ENCODE measurements at places on chromosomes 4 and X. TPM values are rescaled to one million over a fixed set of nuclear protein-coding genes. Genes with fewer than 3 reads are reported as not detected.

- peak; percentile 23 for DNase-seq
Observed at GRCh38 chr4:127708985-127709384, 21.2 kb upstream of the SLC25A31 start.

Gene SYP
- 4.8 TPM for total RNA-seq

Gene TRIM60
- not detected for total RNA-seq

Gene INTU
- total RNA-seq = 16.8 TPM

DNA sequence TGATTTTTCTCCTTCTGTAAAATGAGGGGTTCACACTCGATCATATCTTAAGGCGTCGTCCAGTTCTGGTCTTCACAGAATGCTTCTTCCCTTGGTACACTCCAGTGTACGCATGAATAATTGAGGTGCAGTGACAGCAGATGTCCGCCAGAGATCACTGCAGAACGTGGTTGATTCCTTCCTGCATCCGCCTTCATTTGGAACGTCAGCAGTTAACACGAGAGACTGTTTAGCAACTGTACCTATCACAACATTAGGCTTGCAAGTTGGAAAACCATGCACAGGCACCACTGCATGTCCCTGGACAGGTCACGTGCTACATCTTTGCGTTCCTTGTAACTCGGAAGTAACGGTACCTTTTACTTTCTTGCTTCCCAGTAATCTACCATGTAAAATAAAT is 66.0 kb upstream of the GEMIN8 start:
- no peak for DNase-seq

Gene DACH2
- total RNA-seq = not detected

- no peak for DNase-seq
Observed at GRCh38 chr4:124768596-124769365, 56.2 kb upstream of the ANKRD50 start.

DNA sequence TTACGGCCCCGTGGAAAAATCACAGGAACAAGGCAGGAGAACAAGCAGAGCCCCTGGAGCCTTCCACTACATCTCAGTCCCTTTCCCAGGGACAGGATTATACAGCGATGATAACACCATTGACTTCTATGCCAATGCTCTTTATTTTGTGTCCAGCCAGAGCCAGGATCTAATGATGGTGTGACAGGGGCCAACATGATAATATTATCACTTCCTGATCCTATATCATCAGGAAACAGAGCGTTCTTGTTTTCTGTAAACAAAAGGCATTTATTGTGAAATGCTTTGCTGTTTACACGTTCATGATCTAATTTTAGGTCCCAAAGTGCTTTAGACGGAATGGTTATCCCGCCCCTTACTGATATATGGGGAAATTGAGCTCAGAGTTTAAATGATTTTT is 12.8 kb downstream of the TMPRSS11E start:
- no peak for DNase-seq

- DNase-seq = peak; percentile 37
Observed at GRCh38 chr4:42865572-42866189, 26.8 kb upstream of the GRXCR1 start.

Gene CT47B1
- not detected for total RNA-seq

Gene CRMP1
- total RNA-seq = 4.1 TPM

DNA sequence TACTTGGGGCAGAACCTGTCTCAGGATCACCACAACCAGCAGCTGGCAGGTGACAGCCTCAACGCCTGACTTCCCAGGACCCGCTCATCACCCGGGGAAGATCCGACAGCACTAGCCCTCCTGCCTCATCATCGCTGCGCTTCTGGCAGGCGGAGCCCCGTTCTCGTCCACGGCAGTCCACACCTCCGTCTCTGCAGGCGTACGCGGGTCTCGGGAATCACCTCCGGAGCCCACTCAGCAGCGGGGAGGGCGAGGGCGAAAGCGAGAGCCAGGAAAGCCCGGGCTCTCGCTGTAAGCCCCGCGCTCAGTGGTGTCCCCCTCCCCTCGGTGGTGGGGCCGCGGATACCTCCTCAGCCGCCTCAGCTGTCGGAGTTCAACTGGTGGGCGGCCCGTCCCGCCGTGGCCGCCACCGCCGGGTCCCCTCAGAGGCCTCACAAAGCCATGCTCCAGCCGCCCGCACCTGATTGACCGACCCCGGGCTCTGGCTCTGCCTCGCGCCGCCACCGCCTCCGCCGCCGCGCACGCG is 518 bp upstream of the CNKSR2 start:
- DNase-seq = no peak

- no peak for DNase-seq
Observed at GRCh38 chrX:20217271-20217670, 49.4 kb downstream of the RPS6KA3 start.

GRCh38 chr4:139643042-139643895 is 22.4 kb upstream of the MGST2 start:
- DNase-seq = no peak

Gene RBM10
- total RNA-seq = 59.7 TPM

All from upper lobe of left lung (tissue), 6 donors.